ENCODE measurements at places on chromosomes 12 and 14.

- DNase-seq, result no peak
These were observed 19.8 kb downstream of the XRCC3 start for GRCh38 chr14:103695296-103696069.

DNA sequence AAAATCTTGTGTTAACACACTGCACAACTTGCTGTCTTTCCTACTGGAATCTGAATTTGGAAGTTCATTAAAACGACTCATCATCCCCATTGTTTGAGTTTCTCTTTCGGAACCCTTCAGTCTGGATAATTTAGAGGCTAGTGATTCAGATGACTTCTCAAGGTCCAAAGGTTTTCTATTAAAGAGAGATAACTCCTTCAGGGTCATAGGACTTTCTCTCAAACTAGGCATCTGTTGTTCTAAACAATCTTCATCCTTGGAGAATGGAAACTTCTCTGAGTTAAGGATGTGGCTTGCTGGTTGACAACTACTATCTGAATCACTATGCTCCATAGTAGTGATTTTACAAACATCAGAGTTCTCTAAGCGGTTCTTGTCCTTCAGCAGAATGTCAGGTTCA, 4.4 kb downstream of the MLH3 start:
- no peak for DNase-seq

DNA sequence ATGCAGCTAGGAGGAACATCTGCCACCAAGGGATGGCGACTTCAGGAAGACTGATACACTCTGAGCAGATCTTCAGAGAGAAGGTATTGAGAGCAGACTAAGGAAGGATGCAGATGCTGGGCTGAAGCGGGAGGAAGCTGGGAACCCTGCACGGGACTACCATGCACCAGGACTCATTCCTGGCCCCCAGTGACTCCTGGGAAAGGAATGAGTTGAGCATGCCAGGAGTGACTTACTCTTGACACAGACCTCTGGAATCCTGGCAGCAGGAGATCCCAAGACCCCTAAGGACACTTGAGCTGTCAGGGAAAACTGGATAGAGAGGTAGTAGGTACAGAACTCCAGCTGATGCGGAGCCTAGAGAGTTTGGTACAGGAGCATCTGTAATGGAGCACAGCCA, 336.1 kb downstream of the RPS29 start:
- DNase-seq, result no peak

- peak; percentile 23 for DNase-seq
These were observed 45.5 kb downstream of the NUAK1 start for GRCh38 chr12:106093246-106093645.

DNA sequence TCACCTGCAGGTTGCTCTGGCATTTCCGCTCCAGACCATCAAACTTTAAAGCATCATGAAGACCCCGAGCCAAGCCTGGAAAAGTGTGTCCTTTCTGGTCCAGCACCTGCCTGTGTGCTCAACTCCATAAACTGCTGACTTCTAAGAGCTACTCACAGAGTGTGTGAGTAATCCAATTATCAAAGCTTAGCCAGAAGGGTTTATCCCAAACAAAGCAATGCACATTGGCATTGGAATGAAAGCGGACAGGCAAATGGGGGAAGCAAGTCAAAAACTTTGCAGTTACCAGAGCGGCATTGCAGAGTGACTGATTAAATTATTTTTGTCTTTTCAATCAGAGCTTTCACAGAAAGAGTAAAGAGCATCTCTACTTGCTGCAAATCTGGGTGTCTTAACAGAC, 1262.4 kb upstream of the SEL1L start:
- DNase-seq, result no peak

GRCh38 chr14:104723651-104724406, at the start of gene ADSS1:
Gene ADSS1 (plus strand): TSS chr14:104724229. CDS start chr14:104724271, 42 bp downstream.
- peak; percentile 48 for DNase-seq

GRCh38 chr12:122724641-122725243, 5.9 kb downstream of the HCAR1 start:
- DNase-seq, result no peak

Measured in lung microvascular endothelial cell (primary cell).